Glomerular endothelial cell (primary cell): ENCODE measurements at places on chromosomes 16 and 17.

GRCh38 chr17:48593126-48593829, at the start of gene HOXB5:
HOXB5 (minus strand) TSS chr17:48593779; CDS start chr17:48593682, 97 bp downstream.
- DNase-seq = no peak

- no peak for DNase-seq
Measured at GRCh38 chr17:31484821-31485220, 93.3 kb downstream of the RAB11FIP4 start.

DNA sequence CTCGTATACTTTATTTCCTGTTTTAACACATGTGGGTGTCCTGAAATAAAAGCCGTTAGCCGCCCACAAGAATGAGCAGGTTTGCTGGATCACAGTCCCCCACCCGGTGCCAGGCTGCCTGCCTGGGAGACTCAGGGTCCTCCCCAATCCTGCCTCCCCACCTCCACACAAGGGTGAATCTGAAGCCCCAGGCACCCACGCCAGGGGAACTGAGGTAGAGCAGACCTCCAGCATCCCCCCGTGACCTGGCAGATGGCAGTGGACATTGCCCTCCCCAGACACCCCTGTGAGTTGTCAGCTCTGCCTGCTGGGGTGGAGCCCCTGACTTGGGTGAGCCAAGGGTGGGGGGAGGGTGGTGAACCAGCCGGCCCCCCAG, 114.8 kb downstream of the METRNL start:
- no peak for DNase-seq

- no peak for DNase-seq
Measured at GRCh38 chr16:11262915-11263314, 6.2 kb downstream of the TNP2 start.

GRCh38 chr16:57591086-57591869, 37.2 kb upstream of the ADGRG1 start:
- no peak for DNase-seq

GRCh38 chr16:11155284-11155806, 100.7 kb downstream of the SOCS1 start:
- no peak for DNase-seq

DNA sequence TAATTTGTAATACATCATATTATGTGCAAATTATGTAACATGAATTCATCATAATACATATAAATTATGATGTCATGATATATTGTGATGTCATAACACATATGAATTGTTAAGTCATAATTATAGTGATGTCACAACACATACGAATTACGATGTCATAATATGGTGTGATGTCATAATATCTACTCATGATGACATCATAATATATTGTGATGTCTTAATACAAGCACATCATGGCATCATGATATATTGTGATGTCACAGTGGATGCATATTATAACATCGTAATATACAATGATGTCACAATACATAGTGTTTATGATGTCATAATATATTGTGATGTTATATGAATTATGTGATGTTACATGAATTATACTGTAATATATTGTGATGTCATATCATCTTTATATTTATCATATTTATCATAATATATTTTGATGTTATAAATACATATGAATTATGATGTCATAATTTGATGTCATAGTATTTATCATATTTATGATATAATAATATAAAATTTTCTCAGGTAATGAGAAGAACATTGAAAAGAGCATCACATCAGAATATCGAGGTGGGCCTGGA, 1793.0 kb downstream of the TP53TG3F start:
- no peak for DNase-seq

- no peak for DNase-seq
Measured at GRCh38 chr17:9533441-9533840, 42.2 kb downstream of the STX8 start.

GRCh38 chr16:648071-648780, 939 bp upstream of the WDR90 start:
- no peak for DNase-seq

GRCh38 chr17:73343168-73343634, 31.4 kb upstream of the CDC42EP4 start:
- DNase-seq = no peak

GRCh38 chr16:30457256-30457655, 11.6 kb upstream of the SEPHS2 start:
- no peak for DNase-seq

DNA sequence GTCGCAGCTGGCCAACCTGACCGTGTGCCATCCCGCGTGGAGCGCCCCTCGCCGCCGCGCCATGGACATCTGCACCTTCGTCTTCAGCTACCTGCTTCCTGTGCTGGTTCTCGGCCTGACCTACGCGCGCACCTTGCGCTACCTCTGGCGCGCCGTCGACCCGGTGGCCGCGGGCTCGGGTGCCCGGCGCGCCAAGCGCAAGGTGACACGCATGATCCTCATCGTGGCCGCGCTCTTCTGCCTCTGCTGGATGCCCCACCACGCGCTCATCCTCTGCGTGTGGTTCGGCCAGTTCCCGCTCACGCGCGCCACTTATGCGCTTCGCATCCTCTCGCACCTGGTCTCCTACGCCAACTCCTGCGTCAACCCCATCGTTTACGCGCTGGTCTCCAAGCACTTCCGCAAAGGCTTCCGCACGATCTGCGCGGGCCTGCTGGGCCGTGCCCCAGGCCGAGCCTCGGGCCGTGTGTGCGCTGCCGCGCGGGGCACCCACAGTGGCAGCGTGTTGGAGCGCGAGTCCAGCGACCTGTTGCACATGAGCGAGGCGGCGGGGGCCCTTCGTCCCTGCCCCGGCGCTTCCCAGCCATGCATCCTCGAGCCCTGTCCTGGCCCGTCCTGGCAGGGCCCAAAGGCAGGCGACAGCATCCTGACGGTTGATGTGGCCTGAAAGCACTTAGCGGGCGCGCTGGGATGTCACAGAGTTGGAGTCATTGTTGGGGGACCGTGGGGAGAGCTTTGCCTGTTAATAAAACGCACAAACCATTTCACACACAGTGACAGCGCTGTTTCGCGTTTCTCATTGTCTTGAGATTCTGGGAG, 2.0 kb upstream of the ZACN start:
- DNase-seq = no peak

GRCh38 chr16:2358811-2359210, 18.3 kb upstream of the ABCA3 start:
- no peak for DNase-seq

DNA sequence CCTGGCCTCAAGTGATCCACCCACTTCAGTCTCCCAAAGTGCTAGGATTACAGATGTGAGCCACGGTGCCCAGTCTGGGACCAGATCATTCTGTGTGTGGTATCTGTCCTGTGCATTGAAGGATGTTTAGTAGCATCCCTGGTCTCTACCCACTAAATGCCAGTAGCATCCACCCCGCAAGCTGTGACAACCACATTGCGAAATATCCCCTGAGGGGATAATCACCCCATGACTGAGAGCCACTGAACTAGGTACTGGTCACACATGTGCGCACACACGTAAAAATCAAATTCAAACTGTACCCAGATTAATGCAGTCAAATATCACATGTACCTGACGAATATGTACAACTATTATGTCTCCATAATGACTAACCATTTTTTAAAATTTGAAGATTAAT, 35.8 kb downstream of the TEKT5 start:
- no peak for DNase-seq

- DNase-seq = no peak
Measured at GRCh38 chr17:69593351-69593715, 178.8 kb downstream of the MAP2K6 start.

GRCh38 chr16:82439678-82440293, 187.0 kb upstream of the CDH13 start:
- no peak for DNase-seq

DNA sequence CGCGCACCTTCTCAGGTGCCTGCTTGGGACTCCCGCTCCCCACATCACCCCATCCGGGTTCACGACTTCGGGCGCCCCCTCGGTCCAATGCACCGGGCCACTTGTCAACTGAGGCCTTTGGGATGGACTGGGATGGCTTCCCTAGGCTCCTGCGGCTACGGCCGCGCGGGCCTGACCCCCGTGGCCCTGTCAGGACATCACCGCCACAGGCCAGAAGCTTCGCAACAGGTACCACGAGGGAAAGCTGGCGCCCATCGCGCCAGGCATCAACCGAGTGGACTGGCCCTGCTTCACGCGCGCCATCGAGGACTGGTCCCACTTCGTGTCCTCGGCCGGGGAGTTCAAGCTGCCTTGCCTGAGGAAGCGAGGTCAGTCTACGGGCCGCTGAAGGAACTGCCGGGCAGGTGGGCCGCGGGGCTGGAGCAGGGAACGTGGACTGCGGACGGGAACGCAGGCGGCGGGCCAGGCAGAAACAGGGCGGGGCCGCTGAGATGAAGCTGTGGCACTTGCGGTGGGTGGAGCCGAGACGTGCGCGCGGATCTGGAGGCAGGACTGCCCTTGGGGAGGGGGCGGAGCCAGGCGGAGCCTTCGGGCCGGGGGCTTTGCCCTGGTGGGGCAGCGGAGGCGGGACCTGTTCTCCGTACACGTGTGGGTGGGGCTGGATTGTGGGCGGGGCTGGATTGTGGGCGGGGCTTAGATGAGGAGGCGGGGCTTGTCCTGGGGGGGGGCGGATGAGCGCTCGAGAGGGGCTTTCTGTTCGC, 13.7 kb upstream of the CNGB1 start:
- no peak for DNase-seq

GRCh38 chr16:72961863-72962262, 86.1 kb downstream of the ZFHX3 start:
- no peak for DNase-seq

GRCh38 chr16:27449434-27450195, 47.6 kb downstream of the IL21R start:
- DNase-seq = no peak

DNA sequence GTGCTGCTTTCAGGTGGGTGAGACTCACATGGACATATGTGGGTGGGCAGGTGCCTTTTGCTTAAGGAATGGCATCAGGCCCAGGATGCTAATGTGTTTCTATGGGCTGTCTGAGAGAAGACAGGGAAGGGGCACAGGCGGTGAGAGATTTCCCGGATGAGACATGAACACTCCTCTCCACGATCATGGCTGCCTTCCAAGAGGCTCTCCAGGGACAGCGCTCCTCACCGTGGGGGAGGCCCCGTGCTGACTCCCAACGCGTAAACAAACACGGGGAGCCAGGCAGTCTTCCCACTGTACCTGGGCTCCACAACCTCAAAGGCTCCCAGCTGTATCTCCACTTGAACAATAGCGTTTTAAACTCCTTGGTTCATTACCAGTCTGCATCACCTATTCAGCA, 42.8 kb downstream of the CDK5R1 start:
- DNase-seq = no peak

DNA sequence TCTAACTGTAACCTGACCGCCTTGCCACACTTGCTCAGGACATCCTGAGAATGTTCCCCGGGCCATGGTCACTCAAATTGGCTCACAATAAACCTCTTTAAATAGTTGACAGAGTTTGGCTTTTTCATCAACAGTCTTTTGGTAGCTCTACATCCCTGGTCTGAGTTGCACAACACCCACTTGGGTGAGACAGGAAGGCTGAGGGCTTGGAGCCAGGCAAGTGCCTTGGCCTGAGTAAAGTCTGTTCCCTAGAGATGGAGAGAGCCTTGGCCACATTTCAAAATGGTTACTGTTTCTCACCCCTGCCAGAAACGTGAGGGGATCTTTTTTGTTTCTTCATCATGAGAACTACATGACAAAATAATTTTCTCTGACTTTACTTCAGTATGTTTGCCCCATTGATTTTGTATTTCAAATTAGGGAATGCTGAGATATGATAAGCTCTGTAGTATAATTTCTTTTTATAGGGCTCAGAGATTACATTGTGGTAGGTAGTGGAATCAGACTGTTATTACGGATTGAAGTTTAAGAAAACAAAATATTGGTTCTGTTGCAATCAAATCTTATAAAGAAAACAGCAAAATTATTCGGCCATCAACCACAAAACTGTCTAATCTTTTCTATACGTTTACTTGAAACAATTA, 53.9 kb upstream of the NETO2 start:
- no peak for DNase-seq

DNA sequence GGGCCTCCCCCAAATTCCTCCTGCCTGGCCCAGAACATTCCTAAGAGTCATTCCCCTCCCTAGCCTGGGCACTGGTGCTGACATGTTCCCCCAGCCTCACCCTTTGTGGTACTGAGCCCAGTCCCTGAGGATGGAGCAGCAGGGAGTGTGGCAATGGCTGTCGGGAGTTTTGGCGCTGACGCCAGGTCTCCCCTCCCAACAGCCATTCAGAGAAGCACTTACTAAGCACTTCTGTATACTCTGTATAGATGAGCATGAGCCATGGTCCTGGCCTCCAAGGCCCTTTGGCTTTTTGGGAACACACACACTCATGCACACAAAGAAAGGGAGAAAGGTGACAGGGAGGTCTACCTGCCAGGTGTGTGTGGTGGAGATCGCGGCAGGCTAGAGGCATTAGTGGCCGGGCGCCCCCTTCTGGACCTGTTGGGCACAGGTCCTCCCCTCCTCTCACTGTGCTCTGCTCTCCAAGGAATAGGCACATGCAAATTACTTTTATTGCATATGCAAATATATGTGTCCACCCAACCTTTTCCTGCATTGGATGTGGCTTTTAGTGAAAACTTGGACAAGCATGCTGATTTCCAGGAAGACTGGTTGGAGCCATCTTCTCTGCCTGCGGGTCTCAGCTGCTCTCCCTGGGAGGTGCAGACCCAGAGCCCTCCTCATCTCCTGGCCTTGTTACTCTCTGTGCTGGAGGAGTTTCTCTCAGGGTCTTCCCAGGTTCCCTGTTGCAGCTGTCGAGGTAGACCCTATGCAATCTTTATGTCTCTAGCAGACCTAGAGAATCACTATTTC, 17.4 kb upstream of the C17orf107 start:
- DNase-seq = no peak

DNA sequence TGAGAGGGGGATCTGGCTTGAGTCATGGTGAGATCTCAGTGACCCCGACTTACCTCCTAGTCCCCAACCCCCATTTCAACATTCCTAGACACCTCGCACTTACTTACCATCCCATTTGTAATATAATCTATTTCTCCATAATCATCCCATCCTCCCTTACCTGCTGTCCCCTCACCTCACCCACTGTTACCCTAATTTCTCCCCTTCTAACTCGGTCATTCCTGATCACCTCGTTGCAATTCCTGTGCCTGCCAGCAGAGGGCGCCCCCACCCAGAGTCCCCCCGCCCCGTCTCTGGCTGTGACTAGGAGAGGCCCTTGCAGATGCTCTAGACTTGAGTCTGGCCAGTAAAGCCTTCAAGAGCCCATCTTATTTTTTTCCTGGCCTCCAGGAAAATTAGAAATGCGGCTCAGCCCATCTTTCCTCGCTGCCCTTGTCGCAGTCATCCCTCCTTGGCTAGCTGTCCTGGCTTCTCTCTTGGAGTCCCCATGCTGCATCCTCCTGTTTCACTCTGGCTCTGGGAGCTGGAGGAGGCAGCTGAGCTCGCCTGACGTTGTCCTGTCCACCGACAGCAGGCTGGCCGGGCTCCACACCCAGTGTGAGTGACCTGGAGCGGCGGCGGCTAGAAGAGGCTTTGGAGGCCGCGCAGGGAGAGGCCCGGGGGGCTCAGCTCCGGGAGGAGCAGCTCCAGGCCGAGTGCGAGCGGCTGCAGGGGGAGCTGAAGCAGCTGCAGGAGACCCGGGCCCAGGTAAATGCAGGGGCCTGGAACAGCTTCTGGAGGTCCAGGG, 5.0 kb downstream of the TBKBP1 start:
- no peak for DNase-seq

GRCh38 chr16:71297341-71297634, 8.1 kb upstream of the CMTR2 start:
- no peak for DNase-seq

GRCh38 chr17:49497148-49498028, 2.3 kb downstream of the NGFR start:
- DNase-seq = no peak
